ENCODE measurements at places on chromosomes 4 and X.

- no peak for DNase-seq
Observed at GRCh38 chrX:132001127-132001526, 22.0 kb upstream of the STK26 start.

GRCh38 chrX:40079572-40079971, 18.2 kb downstream of the BCOR start:
- DNase-seq = no peak

DNA sequence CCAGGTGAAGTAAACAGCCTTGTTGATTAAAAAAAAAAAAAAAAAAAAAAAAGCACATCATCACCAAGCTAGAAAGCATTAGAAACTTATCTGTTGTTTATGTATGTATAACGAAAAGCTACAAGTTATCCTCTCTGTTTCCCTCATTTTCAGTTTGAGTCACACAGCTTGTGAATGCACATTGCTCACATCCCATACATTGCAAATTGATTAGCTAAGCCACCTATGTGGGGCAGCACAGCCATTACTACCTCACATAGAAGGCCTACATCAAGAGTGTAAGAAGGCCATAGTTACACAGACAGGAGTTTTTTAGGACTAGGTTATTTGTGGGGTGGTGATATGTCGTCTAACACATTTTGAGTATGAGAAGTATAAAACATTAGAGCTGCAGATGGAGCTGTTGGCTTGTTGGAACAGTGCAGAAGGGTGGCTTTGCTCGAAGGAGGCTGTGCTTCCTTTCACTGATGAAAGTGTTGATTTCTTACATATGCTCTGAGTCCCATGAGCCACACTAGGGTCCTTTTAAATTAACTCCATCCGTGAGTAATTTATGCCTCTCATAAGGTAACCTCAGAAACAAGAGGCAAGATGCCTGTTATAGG, 431.6 kb downstream of the GABRG1 start:
- DNase-seq = no peak

- no peak for DNase-seq
Observed at GRCh38 chr4:119725688-119726330, 97.2 kb upstream of the PDE5A start.

- DNase-seq = peak; percentile 51
Observed at GRCh38 chrX:1727531-1728027, 112.7 kb downstream of the ASMT start.

DNA sequence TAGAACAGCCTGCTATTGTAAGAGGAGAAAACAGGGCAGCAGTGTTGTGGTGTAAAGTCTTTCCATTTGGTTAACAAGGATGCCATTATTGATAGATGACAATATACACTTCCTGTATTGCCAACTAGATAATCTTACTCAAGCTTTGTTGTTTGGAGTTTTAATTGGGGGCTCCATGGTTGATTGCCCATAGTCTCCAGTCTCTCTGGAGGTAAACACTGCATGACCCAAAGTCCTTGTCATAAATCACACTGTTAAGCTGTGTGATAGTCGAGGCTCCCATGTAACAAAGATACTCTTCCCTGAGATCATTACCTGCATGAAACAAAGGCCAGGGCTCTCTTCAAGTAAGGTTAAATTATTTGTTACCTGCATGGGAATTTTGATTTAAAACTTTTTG, 394.6 kb downstream of the C4orf33 start:
- DNase-seq = no peak
